ENCODE measurements at places on chromosomes 16 and 17.

GRCh38 chr17:62189377-62189776 lies 124.3 kb upstream of the MED13 start:
- no peak for DNase-seq

DNA sequence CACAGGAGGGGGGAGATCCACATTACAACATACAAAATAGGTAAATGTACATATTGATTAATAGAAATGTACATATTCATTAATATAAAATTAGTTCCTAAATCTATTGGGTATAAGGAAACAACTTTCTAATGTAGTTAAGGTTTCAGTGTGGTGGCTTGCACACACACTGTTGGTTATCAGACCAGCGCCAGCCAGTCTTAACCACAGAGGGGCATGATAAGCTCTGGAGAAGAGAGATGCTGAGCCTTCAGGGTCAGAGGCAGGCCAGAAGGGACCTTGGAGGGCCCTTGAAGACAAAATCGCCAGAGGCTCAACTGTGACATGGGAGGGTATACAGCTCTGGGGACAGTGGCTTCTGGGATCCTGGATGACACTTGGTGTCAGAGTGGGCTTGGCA lies 10.9 kb upstream of the ZFP90 start:
- DNase-seq = no peak

DNA sequence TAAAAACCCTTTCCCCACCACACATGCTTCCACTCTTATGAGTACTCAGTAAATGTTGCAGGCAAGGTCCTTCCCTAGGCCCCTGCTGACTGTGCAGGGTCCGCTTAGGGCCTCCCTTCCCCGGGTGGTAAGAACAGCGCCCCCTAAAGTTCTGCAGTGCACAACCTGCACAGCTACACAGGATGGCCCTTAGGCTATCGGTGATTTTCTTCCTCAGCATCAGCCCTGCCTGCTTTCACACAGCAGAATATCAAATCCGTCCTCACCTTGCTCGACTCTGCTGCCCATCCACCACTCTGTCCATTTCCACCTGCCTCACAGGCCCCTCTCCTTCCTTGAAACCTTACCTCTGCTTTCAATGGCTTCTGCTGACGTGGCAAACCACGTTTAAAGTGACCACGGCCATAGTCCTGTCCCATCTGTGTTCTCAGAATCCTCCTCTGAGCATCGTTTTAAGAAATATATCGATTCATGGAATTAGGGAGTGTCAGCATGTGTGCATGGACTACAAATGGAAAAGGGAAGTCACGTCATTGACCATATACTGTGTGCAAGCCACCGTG lies 51.4 kb upstream of the TMEM132E start:
- no peak for DNase-seq

DNA sequence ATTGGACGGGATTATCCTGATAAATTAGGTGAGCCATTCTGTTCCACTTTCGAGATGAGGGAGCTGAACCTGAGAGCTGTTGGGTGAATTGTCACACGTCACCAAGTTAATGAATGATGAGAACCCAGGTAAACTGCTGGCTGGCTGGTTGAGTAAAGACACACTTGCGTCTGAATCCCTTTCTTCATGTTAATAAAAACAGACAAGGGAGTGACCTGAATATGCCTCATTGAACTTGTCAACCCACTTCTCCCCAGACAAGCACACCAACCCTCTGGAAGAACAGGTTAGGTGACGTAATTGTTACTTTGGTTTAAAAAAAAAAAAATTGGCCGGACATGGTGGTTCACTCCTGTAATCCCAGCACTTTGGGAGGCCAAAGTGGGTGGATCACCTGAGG lies 400.9 kb upstream of the CDH5 start:
- no peak for DNase-seq

Measured in CD4-positive, alpha-beta T cell treated with Interleukin-4 for 1 hour (primary cell).